CD4-positive, CD25-positive, alpha-beta regulatory T cell (primary cell): ENCODE measurements at places on chromosomes 16 and 17.
A peak's percentile ranks its signal among the peaks of the same experiment; 100 is the strongest.

DNA sequence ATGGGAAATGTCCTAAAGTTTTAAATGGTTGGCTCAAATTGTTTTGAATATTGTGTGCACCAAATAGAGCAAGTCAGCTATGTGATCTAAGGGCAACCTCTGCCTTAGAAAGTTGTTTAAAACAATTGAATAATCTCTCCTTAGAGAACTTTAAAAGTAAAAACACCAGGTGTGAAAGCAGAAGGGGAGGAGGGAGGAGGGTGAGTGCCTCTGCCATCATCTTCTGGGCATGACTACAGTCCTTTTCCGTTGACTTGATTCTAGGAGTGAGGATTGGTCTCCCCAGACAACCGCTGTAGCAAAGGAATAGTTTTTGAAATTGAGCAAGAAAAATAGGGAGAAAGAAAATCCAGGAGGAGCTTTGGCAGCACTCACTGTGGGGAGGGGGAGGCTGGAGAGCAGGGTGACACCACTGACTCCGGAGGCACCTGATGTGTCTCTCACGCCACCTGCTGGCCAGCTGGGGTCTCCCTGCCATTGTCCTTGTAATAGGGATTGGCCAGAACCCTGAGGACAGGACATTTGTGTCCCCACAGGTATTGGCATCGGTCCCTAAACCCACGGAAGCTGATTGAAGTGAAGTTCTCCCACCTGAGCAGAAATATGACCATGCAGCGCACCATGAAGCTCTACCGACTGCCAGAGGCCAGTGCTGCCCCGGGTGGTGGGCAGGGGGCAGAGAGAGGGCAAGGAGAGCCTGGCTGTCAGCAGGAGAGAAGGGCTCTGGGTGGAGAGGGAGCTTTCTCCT lies 33.3 kb downstream of the PLCD3 start:
- DNase-seq: peak; percentile 71

DNA sequence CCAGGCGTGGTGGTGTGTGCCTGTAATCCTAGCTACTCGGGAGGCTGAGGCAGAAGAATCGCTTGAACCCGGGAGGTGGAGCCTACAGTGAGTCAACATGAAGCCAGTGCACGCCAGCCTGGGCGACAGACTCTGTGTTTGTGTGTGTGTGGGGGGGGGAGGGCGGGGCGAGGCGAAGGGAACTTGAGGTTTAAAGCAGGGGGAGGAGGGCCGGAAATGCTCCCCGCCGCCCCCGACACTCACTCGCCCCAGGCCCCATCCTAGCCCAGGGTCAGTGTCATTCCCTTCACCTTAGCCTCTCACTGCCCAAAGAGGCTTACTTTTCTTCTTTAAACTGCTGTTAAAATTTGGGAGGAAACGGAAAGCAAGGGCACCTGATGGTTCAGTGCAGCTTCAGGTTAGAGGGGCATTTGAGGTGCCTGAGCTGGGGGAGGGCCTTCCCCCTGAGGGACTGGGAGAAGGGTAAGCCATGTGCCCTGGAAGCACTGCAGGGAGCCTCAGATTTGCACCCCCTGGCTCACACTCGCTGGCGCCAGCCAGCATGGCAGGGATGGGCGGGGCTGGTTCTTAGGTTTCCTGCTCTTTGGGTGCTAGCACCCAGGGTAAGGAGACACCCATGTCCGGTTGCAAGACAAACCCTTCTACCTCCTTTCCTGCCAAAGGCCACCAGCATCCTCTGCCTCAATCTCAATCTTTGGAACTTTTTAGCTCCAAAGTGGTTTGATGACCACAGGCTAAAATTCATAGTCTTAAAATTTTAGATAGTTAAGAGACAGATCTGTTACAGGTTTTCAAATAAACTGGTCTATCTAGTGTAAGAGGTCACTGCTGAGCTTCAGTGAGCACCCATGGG lies 2.2 kb upstream of the LIMD2 start:
- peak; percentile 76 for DNase-seq

DNA sequence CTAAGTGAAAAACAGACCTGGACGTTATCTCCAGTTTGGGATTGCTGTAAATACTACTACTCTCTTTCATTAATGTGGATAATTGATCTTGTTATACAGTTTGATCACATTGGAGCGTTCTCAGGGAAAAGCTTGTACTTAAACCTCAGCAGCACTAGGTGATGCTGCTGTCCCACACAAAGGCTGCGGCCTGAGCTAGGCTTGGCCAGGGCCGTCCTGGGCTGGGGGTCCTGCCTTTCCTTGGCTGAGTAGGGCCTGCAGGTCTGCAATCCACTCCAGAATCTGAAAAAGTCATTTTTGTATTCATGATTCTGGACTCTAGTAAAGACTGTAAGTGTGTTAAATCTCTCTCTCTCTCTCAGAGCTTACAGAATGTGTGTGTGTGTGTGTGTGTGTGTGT lies 23.7 kb upstream of the PMFBP1 start:
- DNase-seq: no peak

DNA sequence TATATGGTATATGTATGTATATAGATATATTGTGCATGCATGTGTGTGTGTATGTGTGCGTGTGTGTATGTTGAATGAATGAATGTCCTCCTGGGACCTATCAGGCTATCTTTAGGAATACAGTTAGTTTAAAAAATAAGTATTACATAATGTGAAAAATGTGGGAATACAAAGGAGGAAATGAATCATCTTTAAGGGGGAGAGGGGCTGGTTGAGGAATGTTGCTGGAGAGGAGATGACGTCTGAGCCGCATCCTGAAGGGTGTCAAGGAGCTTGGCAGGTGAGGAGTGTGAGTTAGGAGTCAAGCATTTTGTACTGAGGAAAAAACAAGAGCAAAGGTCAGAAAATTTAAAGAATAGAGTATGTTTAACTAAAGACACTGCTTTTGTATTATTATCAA lies 62.4 kb upstream of the NLK start:
- DNase-seq: no peak

- DNase-seq: no peak
Measured at GRCh38 chr16:75251280-75252048, at the start of gene BCAR1. BCAR1 (minus strand) TSS chr16:75251624; CDS start chr16:75251482, 142 bp downstream.

DNA sequence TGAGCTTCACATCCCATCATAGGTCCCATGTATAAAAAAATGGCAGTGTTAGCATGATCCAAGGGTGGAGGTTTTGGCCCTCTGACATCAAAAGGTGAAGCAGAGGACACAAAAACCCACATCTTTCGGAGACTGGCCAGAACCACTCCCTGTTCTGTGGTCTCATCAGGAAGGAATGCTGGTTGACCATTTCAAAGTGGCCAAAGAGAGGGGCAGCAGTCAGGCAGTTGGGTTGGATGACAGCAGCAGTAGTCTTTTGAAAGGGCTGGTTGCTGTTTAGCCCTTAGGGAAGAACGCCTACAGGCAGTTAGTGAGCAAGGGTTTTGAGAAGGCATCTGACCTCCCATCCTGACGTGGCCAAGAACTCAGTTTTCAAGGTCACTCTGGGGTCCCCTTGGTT lies 40.5 kb downstream of the LCMT1 start:
- DNase-seq: no peak
